Cerebellar cortex (tissue), 1 donor: ENCODE measurements at places on chromosomes 2 and 18.

DNA sequence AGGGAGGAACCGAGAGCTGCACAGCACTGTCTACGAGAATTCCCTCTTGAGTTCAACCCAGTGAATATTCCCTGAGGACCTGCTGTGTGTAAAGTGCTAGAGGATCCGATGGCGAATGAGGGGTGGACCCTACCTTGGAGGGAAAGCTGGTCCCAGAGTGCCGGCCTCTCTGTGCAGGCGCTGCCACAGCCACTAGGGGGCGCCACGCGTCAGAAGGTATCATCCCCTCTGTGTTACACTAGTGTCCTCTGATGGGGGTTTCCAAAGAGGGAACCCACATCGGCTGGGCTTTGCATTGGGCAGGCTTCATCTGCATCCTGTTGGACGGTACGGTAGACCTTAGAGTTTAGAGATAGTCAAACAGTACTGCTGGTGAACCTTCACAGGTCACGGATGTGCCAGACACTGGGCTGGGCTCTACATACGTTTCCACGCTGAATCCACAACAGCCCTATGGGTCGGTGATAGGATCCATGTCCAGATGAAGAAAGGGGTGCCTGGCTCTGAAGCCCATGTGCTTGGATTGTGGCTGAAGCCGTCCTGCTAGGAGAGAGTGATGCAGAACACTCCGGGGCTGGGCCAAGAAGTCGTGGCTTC, 39.0 kb downstream of the COA5 start:
- DNase-seq = peak; percentile 29

- DNase-seq = no peak
Observed at GRCh38 chr2:218879776-218880101, 913 bp upstream of the WNT10A start.

DNA sequence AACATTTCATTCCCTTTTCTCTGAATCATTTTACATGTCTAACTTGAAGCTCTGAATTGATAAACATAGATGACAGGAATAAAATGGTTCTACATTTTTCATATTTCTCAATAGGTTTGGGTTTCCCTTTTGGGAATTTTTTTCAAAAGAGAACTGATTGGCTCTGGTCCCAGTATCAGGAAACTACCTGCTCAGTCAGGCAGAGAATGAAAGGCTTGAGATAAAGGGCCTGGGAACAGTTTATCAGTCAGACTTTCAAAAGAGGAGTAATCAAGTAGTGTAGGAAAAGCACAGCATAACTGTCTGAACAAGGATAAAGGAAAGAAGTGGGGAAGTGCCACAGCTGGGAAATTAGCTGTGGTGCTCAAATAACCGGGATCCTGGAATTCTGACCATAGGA, 28.3 kb upstream of the CCL20 start:
- DNase-seq = no peak

DNA sequence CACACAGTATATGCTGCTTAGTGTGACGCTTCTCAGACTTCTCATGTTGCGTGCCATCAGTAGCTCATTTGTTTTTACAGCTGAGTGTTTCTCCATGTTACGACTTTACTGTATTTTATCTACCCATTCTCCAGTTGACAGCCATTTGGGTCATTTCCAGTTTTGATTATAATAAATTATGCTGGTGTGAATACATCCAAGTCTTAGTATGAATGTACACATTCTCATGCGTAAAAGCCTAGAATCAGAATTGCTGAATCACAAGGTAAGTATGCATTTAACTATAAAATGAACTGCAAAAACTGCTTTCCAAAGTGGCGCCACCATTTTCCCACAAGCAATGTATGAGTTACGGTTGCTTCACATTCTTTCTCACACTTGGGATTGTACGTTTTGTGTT, 184.2 kb upstream of the SLC35G4 start:
- no peak for DNase-seq

DNA sequence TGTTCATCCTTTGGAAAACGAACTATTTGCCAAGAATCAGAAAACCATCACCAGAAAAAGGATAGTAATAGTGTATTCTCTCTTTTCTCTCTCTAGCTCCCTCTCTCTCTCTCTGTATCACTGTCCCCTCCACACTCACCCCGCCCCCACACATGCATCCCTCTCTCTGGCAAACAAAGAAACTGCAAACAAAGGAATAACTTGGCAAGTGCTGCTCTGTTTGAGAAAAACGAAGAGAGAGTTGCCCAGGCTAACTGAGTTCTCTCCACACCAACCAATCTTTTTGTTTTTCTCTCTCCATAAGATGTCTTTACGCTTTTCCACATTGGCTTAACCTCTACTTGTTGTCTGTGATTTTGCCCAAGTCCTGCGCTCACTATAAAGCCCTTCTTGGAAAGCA, 316.2 kb downstream of the EPHA4 start:
- DNase-seq = no peak

DNA sequence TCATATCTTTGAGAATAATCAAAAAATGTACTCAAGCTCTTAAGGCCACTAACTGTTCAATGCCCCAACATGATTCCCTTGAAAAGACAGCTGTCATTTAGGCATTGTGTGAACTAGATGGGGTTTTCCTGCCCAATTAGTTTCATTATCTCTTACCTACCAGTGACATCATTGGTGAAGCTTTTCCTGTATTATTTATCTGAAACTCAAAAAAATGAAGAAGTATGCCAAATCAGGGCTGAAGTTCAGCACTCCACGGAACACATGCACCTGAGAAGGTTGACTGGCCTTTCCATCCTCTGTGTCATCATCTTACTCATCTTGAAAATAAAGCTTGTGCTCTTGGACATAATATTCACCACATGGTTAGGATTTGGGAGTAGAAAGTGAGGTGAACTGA, 126.4 kb downstream of the TXNL1 start:
- no peak for DNase-seq

DNA sequence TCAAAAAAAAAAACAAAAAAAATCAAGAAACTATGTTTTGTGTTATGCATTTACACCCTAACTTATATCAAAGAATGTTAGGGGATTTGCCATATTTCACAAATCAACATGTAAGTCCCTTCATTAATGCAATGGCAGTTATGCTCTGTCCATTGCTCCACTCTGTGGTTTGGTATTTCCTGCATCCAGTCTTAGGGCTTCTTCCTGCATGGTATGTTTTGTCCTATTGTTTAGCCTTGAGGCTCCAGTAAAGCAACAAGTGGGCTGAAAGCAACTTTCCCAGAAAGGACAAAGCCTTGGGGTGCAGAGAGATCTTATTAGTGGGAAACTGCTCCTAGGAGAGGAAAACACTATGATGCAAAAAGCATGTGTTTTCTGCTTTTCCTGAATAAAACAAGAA, 474.1 kb downstream of the IRS1 start:
- no peak for DNase-seq

GRCh38 chr2:157233506-157233905, 24.0 kb upstream of the GALNT5 start:
- no peak for DNase-seq

GRCh38 chr2:65434592-65435241, 2.3 kb upstream of the SPRED2 start:
- no peak for DNase-seq

- DNase-seq = no peak
Observed at GRCh38 chr2:111145103-111145760, 24.5 kb downstream of the BCL2L11 start.

DNA sequence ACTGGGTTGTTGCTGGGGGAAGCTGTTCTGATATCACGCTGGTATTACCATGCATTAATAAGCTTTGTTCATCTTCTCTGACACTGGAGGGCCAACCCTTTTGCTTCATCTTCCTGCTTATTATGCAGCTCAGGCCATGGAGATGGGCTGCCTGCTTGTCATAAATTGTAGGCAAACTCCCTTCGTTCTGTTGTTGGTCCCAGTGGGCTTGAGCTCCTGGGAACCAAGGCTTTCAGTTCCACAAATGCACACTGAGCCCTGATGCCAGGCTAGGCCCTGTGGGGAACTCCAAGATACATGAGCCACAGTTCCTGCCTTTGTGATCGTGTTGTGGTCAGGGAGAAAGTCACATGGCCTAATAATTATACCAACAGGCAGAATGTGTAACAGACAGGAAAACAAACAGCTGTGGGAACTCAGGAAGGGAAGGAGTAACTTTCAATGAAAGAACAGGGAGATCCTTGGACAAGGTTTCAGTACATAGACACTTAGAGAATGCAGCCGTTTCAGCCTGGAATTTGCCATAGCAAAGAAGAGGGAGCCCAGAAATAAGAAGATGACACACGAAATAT, 49.0 kb upstream of the BCL2L11 start:
- DNase-seq = no peak

GRCh38 chr2:10235909-10236550, 66.7 kb upstream of the HPCAL1 start:
- DNase-seq = no peak

DNA sequence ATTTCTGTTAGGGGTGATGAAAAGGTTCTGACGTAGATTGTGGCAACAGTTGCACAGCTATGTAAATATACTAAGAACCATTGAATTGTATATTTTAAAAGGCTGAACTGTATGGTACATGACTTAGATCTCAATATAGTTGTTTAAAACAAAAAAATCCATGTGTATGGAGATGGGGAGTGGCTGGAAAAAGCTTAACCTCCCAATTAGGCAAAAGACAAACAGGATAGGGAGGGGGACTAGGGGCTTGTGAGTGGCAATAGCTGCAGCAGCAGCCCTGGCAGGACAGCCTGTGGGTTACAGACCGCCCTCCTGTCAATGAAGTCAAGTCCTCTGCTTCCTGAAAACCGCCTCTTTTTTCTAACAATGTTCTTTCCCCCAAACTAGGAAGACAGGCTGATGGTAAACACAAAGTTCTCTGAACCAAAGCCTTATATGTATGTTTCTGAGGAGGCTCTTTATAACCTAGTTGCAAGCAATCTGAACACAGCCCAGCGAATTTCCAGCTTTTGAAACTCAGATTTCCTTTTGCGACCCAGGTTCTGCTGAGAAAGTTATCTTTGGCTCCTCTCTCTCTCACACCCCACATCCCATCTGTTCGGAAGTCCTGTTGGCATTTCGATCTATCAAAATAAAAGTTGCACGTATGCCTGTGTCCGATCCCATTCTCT, 10.3 kb downstream of the ATP8B1 start:
- DNase-seq = no peak

DNA sequence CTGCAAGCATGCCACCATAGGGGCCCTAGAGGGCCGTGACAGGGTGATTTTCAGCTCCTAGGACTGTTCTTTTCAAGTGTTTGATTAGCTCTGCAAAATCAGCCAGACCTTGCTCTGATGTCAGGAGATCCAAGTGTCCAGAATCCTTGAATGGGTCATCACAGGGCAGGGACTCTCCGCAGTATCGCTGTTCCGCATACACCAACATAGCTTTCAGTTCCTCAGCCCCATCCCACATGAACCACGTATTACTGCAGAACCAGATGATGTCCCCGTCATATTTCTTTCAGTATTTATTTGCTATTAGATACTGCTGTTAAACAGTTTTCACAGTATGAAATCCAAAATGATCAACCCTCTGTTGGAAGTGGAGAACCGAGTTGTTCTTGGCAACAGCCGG, 46.6 kb upstream of the RFX8 start:
- DNase-seq = no peak

GRCh38 chr2:19902216-19902740, 495 bp upstream of the TTC32 start:
- DNase-seq = no peak

GRCh38 chr2:161173541-161174194, 13.4 kb downstream of the TANK start:
- DNase-seq = no peak

- no peak for DNase-seq
Observed at GRCh38 chr2:149483004-149483605, 104.5 kb downstream of the MMADHC start.

- no peak for DNase-seq
Observed at GRCh38 chr2:120736624-120737339, 1.1 kb downstream of the GLI2 start.
